ENCODE measurements at places on chromosomes 3 and 15.

- DNase-seq, result no peak
These were observed 4.5 kb downstream of the NR1I2 start for GRCh38 chr3:119786409-119786808.

DNA sequence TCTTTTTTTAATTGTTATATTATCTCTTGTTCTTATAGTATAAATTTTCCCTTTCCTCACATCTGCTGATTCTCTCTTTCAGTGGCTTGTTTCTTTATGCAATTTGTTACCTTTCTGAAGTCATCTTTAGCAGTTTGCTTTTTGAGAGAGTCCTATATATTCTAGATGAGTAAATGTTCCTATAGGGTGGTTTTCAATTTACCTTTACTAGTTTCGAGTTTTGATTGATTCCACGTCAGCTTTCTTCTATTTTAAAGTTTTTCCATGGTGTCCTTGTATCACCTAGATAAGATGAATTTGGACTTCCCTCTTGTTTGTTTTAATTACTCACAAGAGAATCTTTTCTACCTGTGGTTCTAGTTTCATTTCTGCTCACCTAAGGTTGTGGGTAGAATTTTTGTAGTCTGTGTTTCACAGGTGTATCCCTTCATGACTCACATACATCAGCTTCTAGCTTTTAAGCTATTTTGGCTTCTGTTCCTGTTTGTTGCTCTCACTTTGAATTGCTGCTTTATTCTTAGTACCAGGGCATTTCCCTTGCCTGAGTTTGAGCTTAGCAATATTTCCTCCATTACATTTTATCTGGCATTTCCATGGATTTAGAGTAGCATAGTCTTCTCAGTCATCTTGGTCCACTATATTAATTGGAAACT lies 6.4 kb downstream of the TEX9 start:
- no peak for DNase-seq

DNA sequence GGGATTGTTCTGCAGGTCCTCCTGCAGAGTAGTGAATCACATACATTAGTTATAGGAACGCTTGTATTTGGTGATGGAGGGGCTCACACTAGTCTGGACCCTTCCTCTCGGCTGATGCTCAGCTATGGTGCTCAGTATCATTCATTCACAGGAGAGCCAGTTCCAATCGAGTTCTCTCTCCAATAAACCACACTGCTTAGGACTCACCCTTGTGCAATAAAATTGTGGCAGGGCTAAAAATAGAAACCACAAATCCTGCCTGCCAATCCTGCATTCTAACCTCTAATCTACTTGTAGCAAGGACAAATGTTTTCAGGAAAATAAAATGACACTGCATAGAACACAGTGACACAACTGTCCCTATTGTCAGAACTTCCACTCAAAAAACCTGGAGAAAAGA lies 138.4 kb upstream of the TBL1XR1 start:
- no peak for DNase-seq

DNA sequence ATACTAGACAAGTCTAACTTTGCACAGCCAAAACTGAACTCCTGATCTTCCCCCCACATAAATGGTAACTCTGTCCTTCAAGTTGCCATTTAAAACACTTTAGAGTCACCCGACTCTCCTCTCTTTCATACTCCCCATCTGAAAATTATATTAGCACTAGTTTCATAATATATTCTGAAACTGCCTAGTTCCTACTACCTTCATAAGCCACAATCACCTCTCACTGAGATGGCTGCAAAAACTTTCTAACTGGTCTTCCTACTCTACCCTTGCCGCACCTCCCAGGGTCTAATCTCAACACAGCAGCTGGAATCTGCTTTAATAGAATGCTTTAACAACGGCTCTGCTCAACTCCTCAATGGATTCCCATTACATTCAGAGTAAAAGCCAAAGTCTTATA lies 55.0 kb downstream of the GLB1 start:
- DNase-seq, result no peak

GRCh38 chr3:187889601-187890404 lies 144.5 kb upstream of the BCL6 start:
- DNase-seq, result no peak

DNA sequence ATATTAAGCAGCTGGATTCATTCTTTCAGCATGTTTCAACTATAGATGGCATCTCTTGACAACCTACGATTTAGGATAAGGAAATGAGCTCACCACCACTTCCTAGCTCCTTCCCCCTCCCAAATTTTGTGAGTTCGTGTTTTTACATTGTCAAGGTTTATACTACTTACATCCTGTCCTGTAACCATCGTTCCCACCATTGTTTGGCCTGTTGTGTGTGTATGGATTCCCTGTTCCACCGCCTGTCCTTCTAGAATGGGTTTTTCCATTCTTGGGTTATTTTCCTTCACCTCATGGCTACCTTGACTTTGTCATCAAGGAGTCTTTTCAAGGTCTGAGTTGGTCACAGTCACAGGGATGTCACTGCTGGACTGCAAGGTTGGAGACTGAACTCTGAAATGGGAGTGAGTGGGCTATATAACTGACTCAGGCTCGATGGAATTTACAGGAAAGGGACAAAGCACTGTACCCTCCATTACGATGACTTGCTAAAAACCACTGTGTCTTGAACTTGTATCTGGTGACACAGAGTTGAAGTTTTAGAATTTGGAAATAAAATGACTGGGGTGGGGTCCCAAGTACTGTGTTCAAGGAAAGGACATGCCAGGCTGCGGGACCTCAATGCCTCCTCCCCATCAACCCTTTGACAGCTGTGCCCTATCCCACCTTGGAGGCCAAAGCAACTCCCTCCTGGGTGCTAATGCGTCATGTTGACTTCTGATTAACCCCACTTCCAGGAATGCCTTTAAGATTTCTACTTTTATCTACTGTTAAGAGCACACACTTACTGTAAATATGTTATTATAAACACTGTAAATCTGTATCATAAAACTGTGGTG lies 66.8 kb upstream of the BLM start:
- no peak for DNase-seq

- DNase-seq, result peak; percentile 65
These were observed 260.3 kb upstream of the TPM1 start for GRCh38 chr15:62782071-62782841.
